ENCODE measurements at places on chromosomes 6 and 20.

- DNase-seq, result peak; percentile 52
Observed at GRCh38 chr6:111565326-111566221, 40.1 kb downstream of the TRAF3IP2 start.

GRCh38 chr6:25296217-25296905 lies 17.2 kb downstream of the CARMIL1 start:
- DNase-seq, result no peak

DNA sequence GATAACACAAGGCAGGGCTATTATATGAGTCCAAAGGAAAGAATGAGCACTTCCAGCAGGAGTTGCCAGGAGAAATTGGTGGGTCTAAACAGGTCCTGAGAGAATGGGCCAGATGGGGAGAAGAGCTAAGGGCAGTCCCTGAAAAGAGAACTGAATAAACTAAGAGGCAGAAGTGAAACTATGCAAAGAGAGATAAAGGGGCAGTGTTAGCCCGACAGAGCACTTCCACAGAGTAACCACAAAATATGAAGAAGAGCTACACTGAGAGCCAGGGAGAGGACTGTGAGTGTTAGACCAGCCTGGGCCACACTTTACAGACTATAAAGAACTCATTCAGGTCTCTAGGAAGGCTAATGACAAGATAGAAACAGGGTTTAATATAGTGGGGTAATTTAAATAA lies 43.8 kb downstream of the RALGAPA2 start:
- no peak for DNase-seq

GRCh38 chr6:98843271-98844243 lies 9.2 kb downstream of the POU3F2 start:
- DNase-seq, result no peak

DNA sequence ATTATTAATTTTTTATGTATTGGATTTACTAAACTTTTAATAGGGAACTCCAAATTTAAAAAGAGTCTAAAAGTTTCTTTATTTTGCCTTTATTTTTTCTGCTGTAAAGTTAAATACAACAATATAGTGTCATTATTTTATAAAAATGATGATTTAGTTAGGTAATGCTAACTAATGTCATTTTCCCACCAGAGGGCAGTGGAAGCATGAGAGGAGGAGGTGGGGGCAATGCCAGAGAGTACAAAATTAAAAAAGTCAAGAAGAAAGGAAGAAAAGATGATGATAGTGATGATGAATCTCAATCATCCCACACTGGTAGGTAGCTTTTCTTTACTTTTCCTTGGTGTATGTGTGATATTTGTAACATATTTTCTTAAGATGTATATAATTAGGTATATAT lies 20.2 kb upstream of the FHL5 start:
- DNase-seq, result no peak

DNA sequence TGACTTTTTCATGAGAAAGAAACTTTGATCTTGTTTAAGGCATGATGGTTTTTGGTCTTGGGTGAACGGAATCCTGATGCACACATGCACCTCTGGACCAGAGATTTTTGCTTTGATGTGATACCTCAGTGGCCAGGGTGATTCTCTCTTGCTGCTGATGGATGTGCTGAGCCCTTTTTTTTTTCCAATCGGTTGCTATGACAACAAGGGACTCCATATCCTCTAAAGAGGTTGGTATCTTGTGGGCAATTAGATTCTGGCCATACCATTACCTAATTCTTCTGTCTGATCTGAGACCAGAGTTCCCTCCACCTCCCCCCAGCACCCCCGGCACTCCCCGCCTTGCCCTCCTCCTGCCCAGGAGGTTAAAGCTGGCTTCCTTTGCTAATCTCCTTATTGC lies 24.9 kb downstream of the PDYN start:
- DNase-seq, result no peak

GRCh38 chr20:34233687-34234086 lies 7.5 kb upstream of the ASIP start:
- DNase-seq, result no peak

DNA sequence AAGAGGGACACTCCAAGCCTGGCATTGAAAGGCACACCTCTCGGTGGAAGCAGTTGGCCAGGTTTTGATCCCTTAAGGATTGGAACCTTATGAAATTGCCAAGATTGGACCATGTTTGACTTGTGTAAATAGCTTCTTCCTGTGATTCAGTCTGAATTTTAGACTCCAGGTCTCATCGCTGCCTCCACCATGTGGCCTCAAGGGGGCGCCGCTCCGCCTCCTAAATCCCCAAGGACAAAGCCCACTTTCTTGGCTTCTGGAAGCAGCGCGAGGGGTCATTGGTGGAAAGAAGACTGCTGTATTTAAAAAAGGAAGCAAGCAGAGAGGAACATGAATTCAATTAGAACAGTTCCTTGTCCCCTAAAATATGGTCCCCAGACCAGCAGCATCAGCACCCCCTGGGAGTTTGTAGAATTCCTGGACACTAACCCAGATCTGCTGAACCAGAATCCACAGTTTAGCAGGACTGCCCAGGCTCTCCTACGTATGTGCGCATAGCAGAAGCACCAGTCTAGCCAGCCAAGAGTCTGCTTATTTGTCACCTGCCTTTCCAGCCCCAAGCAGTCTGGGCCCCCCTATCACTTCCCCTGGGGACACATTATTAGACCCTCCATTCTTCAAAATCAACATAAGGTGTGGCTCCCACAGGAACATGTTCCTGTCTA lies 108.5 kb downstream of the LY86 start:
- DNase-seq, result peak; percentile 39

GRCh38 chr6:90218959-90219208 lies 77.8 kb downstream of the BACH2 start:
- no peak for DNase-seq

DNA sequence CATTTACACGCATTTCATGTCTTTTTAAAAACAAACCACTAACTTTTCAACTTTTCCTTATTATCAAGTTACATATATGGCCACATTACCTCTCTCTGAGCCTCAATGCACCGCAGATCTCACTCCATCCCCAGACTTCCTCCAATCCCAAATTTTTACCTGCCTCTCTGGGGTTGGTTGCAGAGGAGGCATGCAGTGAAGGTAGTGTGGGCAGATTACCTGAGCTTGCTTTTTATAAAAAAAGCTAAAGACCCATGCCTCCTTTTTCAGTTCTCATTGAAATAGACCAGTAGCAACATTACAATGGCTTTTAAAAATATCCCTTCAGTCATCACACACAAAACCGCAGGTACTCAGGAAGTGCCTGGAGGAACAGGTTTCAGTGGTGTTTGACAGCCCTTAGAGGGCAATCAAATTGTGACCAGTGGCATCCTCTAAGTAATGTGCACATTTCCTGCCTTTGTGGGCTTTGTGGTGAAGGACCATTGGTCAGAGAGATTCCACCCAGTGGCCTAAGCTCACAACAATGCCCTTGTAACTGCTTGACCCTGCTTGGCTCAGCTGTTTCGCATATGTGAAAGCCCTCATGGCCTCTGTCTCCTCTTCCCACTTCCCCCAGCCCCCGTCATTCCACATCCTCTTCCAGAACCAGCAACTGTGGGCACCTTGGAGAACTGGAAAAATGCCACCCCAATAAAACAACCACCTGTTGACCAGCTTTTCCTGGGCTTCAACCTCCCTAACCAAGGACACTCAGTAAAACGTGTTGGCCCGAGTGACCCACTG lies 30.2 kb upstream of the IL17A start:
- peak; percentile 14 for DNase-seq

DNA sequence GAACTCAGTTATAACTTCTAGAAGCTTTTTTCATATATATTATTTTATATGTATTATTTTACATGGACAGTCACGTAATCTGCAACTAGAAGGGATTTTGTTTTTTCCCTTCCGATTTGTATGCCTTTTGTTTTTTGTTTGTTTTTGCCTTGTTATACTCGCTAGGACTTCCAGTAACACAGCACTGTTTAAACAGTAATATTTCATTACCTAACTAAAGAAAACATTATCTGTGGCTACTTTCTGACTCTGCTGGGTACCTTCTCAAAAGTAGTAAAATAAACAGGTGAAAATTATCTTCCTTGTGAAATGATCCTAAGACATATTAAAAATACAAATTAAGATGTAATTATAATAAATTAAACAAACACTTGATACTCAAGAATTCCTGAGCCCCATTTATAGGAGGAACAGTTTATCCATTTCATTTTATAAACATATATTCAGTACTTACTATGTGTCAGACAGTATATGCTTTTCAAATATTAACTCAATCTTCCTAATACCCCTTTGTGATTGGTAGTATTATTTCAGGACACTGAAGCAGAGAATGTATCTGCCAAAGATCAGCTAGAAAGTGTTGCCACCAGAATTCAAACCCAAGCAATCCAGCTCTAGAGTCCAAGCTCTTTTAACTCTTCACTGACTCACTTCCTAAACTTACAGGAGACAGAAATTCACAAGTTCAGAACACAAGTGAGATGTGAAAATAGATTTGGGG lies 65.3 kb downstream of the MAP3K5 start:
- no peak for DNase-seq

DNA sequence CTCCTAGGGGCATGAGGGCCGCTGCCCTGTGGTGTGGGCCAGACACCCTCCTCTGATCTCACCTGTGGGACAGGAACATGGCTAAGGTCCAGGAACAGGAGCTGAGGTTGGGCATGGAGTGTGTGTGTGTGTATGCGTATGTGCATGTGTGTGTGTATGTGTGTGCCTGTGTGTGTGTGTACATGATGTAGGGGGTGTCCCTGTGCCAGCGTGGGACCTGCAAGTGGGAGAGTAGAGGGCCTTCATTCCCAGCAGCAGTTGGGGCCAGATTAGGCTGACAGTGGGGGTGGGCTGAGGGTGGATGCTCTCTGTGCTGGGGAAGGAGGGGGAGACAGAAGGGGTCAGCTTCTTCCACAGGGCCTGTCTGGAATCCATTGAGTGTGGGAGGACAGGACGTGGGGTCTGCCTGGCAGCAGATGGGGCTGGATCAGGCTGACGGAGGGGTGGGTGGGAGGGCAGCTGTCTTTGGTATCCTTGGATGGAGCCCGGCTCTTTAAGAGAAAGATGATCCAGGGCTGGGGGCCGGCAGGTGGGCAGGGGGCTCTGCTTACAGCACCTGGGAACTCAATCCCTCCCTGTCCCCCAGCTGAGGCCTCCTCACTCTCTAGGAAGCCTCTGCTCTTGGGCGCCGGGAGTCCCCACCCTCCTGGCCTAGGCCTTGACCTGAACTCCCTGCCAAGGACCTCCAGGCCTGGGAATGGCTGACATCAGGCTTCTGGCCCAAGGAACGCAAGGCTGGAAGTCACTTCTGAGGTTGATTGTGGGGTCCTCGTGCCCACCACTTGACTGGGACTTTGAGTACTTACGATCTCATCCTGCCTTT lies 44.0 kb downstream of the SPDEF start:
- DNase-seq, result no peak

DNA sequence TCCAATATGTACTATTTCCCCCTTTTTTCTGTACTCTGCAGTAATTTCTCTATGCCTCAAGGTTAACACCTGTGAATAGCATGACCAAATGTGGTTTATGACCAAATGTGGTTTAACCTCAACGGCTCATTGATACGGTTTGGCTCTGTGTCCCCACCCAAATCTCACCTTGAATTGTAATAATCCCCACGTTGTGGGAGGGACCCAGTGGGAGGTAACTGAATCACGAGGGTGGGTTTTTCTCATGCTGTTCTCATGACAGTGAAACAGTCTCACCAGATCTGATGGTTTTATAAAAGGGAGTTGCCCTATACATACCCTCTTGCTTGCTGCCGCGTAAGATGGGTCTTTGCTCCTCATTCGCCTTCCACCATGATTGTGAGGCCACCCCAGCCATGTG lies 18.7 kb downstream of the DEK start:
- peak; percentile 40 for DNase-seq

- peak; percentile 83 for DNase-seq
Observed at GRCh38 chr20:50460608-50461267, 49.4 kb upstream of the PTPN1 start.

Measured in stimulated activated naive CD8-positive, alpha-beta T cell treated with anti-CD3 and anti-CD28 coated beads, Interleukin-15, amount 100 ng/mL, for 72 hours (primary cell).